Stimulated activated CD8-positive, alpha-beta memory T cell treated with anti-CD3 and anti-CD28 coated beads, Interleukin-4, amount 100 ng/mL, for 4 hours (primary cell): ENCODE measurements at places on chromosomes 5 and 9.

DNA sequence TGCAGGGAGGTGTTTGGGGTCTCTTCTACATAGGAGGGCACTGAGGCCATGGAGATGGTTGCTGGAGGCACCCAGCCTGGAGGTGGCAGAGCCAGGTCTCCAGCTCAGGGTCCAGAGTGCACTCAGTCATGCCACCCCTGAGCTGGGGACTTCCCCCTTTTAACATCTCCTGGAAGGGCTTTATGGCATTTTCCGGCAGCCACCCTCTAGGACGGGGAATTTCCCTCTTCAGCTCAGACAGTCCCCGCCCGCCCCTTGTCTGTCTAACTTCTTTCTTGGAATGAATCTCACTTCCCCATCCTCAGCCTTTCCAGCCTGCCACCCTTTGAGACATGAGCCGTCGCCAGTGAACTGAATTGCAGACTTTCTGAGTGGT, 49.9 kb downstream of the COL15A1 start:
- DNase-seq: no peak

DNA sequence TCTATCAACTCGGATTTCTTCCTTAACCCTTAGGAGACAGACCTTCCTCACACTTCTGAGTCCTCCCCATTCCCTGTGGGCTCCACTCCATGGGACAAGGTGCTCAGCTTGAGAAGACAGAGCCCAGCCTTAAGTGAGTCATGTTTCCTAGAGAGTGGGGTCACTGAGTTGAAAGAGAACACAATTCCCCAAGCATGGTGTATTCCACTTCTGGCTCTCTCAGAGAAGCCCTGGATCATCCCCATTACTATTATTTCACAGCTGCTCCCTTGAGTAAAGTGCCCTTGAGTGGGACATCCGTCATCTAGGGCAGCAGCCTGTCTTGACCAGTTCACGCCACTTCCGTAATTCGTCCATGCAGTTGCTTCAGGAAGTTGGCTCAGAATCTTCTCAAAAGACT, 604.8 kb downstream of the BNC2 start:
- DNase-seq: no peak

- DNase-seq: no peak
Measured at GRCh38 chr9:14159440-14160216, 154.3 kb downstream of the NFIB start.

DNA sequence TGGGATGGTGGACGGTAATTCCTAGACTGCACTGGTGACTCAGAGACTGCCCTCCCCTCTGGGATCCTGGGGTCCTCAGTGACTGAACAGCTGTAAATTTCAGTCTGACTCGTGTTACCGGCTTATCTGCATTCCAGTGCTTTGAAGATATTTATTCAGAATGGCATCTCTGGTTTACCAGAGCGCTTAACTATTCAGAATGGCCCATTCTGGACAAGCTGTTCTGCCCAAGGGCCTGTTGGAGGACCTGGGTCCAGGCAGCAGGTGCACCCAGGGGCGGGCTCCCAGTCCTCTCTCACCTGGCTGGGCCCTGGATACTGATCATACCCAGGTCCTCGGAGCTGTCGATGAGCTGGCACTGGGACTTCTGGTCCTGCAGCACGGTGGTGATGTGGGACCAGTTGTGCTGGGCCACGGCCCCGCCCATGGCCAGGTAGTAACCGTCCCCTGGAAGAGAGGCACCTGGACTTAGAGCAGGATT, 48.0 kb downstream of the SARDH start:
- no peak for DNase-seq

- no peak for DNase-seq
Measured at GRCh38 chr5:91145333-91145620, 237.8 kb downstream of the ARRDC3 start.

GRCh38 chr5:139903795-139904565, 108.4 kb downstream of the PSD2 start:
- DNase-seq: no peak

GRCh38 chr5:169080448-169080911, 220.5 kb downstream of the SLIT3 start:
- DNase-seq: no peak

DNA sequence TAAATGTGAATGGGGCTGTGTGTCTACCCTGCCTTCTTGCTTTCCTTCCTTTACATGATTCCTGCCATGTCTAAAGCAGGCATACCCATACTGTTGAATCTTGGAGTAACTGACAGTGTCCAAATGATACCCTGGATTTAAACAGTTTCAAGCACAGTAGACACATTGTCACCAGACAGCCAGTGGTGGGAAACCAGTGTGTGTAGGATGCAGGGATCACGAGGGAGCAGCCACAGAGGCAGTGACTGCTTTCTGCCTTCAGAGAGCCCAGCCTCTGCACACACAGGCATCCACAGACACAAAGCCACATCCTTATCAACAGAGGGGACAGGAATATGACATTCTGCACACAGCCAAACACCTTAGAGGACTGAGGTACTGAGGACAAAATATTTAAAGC, 184.2 kb upstream of the TBCA start:
- no peak for DNase-seq

DNA sequence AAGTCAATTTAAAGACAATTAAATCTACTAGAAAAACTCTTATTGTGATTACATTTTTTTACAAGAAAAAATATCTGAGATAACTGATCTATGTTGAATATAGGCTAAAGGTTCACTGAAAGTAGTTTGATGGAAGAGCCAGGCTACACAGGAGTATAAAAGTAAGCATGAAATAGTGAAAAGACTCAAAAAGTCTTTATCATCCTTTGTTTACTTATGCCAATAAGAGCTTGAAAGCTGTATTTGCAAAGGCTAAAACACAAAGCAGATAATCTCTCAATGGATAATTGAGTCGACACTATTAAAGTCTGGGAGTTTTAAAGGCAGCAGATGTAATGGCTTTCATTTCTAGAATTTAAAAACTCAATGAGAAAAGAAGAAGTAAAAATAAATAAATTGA, 42.0 kb downstream of the SSBP2 start:
- DNase-seq: no peak

GRCh38 chr5:90546216-90546837, 12.3 kb upstream of the ADGRV1 start:
- no peak for DNase-seq

GRCh38 chr9:108469654-108470053, 386.1 kb downstream of the ACTL7B start:
- DNase-seq: no peak

DNA sequence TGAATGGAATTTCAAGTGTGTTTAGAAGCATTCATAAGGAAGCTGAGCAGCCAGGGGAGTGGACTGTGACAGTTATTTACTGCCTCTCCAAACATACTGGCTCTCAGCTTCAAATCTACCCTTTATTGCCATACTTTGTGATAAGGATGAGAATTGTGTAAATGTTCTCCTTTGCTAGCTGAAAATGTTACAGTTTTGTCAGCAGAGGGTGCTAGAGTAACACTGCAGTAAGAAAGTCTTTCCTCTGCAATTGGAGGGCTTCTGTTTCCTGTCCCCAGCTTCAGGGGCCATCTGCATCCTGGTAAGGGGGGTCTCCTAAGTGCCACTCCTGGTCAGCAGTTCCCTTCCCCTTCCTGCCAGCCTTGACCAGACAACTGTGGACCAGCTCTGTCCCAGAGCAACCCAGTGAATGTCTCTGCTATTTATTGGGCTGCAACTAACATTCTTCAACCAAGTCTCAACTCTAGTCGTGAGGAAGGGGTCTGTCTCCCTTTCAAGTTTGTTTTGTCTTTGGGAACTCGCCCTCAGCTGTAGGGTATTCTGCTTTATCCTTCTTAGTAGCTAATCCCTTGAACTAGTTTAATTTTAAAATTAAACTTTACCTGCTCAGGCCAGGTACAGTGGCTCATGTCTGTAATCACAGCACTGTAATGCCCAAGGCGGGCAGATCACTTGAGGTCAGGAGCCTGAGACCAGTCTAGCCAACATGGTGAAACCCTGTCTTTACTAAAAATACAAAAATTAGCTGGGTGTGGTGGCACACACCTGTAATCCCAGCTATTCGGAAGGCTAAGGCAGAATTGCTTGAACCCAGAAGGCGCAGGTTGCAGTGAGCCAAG, 45.3 kb downstream of the RAPGEF6 start:
- DNase-seq: no peak

DNA sequence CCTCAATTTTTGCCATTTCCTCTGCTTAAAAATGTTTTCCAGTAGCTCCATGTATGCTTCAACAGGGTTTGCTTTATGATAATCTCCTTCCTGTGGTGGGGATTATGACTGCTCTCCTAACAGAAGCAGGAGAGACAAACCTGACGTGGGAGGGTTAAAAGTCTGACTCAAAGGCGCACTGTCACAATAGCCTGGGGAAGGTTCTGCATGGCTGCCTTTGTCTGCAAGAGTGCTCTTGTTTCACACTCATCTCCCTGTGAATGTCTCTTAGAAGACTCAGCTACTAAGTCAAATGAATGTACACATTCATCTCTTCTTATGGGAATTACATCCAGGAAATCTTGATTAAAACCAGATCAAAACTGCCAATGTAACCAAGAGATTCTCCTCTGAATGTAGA, 90.9 kb upstream of the MTAP start:
- no peak for DNase-seq

GRCh38 chr9:26657958-26658357, 234.6 kb downstream of the CAAP1 start:
- no peak for DNase-seq

DNA sequence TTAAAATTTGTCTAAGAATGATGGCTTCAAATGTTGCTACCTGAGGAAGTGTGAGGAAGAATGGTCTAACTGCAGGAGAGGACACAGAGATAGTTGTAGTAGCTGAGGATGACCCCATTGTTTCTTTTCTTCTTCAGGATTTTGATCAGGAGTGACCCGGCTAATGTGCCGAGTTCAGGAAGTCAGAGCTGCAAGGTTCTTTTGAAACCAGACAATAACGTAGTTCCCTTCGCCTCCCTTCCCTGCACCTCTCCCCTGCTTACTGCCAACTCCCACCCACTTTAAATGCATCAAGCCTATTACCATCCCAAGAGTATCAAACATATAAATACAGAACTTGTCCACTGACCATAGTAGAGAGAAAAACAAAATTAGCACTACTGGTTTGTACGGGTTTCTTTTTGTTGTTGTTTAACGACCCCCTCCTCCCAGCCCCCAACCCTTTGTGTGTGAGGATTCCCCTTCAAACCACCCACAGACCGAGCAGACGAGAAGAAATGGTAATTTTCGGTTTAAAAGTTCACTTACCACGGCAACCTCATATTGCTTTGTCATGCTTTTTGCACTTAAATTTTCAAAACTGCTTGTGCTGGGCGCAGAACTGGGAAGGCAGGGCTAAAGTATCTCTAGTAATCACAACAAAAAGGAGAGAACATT, 23.5 kb upstream of the ELAVL2 start:
- DNase-seq: no peak

- DNase-seq: no peak
Measured at GRCh38 chr9:88049677-88050307, 75.5 kb upstream of the CDK20 start.

GRCh38 chr9:70125621-70126263, 82.1 kb downstream of the MAMDC2 start:
- no peak for DNase-seq

DNA sequence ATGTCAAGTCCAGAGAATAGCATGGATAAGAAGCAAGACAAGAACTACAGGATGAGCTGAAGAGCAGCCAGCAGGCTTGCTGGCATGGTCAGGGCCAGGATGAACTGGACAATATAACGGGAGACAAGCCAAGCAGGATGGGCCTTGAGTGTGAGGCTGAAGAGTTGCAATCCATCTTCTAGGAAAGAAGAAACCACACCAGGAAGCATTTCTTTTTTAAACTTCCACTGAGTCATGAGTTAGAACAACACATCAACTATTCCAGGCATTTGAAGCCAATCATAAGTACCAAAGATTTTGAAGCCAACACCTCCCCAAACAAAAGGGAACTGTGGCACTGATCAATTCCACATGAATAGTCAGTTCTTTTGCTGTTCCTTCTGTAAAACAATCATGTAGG, 27.3 kb downstream of the SLC31A2 start:
- DNase-seq: no peak

DNA sequence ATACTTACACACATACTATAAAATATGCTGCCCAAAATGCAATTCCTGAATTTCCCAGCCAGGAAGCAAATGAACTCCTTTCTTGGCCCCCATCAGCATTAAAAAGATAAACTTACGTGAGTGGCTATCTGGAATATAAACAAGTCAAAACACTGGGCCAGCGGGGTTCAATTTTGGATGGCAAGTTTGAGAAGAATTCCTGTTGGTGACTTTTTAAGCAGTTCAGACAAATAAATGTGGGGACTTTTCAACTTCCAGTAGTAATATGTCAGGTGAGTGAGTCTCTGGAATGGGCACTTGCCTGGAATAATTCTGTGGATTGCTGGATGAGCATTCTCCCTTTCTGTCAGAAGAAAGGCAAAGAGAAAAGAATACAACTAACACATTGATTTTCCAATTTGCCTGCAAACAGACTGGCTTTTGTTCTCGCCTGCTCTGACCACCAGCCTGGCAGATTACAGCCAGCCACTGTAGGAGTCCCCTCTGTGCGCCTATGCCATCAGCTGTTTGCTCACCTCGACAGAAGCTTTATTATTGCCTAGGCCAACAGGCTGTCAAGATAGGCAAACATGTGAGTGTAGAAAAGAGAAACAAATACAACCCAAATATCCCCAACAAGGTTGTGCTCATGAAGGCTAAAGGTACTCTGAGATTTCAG, 78.6 kb downstream of the MRPS27 start:
- DNase-seq: no peak
